ENCODE measurements at places on chromosomes 6 and 20. TPM values are rescaled to one million over a fixed set of nuclear protein-coding genes. Genes with fewer than 3 reads are reported as not detected.

DNA sequence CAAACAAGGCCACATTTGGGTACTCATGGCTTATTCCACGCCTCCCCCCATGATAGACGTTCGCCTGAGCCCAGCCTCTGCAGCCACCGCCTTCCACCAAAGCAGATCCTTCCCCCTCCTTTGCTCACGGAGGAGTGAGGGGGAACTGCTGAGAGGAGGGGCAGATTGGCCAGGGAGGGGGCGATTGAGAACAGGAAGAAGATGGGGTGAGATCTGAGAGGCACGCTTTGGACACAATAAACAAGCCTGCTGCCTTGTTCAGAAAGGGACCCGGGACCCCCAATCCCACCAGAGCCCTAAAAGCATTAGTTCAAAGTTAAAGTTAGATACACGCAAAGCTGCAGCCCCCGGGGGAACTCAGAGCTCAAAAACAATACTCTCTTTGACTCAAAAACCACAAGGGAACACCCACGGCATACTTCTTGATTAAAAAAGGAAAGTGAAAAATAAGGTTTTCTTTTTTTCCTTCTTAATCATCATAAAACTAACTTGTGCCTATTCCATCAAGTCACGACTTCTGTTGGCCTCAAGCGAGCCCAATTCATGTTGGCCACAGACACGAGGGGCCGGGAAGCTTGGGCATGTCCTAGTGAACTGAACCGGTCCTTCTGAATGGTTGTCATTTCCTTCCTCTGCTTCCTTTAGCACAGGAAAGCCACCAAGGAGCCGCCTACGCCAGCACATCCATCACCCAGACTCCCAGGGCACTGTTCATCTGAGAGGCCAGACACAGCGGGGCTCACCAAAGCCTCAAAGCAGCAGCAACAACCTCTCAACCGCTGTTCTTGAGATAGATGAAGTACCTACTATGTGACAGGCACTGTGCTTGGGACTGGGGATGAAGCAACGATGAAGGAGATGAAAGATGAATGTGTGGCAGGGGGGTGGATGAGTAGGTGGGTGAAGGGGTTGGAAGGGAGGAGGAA is 44.7 kb downstream of the NFATC2 start:
- DNase-seq = peak; percentile 83

DNA sequence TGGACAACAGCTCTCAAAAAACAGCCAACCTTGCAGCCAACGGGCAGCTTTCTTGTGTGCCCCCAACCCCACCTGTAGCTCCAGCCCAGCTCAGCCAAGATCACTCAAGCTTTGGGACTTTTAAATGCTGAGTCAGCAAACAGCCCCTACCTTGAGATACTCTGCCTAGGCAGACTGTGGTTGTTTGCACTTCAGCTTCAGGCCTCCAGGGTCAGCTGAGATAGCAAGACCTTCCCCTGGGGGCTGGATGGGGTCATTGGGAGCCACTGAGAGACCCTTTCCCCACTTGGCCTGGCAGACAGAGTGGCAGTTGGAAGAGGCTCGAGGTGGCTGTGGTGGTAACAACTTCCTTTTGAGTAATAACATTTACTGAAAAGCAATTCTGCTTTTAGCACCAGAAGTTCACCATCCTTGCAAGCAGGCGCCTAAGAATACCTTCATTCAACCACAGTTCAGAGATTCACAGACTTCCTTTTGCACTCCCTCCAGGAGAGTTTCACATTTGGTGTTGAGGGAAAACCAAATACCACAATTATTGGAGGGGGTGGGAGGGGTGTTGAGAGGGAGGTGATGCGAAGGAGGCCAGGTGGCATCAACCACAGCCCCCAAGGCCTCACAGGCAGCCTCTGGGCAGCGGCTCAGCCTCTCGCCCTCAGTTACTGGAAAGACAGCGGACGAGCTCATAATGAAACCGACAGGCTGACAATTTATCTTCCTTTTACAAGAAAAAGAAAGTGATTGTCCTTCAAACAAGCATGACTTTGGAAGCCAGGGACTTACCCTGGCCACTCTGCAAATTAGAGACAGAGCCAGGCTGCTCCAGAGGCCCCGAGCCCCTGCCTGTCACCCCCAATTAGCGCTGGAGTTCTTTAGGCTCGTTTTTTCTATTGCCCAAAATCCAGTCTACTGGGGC is 148.1 kb downstream of the CEBPB start:
- no peak for DNase-seq

The TBPL1 gene
- total RNA-seq = 16.5 TPM

DNA sequence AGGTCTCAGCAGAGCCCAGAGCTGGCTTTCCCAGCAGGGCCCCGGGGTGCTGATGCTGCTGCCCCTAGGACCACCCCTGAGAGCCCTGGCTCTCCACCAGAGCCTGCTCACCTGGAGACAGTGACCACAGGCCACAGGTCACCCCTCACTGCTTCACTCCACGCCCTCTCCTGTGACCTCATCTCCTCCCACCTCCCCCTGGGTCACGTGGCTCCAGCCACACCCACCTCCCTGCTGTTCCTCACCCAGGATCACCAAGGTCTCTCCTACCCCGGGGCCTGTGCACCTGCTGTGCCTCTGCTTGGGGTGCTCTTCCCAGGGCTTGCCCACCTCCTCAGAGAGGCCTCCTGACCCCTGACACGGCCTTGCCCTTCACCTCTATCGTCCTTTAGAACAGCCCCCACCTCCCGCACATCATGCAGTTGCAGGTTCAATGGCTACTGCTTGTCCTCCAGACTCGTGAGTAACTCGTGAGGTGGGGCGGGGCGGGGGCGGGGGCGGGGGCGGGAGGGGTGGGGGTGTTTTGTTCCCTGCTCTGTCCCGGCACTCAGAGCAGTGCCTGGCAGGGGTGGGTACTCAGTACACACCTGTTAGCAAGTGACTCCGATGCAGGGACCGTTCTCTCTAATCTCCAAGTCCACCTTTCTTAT is 468.0 kb downstream of the PREX1 start:
- no peak for DNase-seq

- no peak for DNase-seq
These were observed 11.0 kb downstream of the ALDH8A1 start for GRCh38 chr6:134938896-134939295.

DNA sequence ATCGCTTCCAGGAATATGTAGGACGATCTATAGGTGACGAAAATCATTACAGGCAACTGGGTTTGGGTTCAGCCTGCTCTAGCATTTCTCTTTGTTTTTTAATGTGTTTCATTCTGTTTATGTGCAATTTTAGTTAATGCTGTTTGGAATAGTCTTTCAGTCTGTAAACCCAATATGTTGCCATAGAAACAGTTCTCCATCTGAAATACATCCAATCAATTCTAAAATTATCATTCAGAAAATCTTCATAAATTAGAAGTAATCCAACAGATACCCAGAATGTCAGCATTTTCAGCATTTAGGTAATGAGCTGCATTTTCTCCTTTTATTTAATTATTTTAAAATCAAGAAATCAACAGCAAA is 34.8 kb upstream of the COL9A1 start:
- no peak for DNase-seq

- DNase-seq = no peak
These were observed 10.3 kb downstream of the CST3 start for GRCh38 chr20:23627501-23627900.

DNA sequence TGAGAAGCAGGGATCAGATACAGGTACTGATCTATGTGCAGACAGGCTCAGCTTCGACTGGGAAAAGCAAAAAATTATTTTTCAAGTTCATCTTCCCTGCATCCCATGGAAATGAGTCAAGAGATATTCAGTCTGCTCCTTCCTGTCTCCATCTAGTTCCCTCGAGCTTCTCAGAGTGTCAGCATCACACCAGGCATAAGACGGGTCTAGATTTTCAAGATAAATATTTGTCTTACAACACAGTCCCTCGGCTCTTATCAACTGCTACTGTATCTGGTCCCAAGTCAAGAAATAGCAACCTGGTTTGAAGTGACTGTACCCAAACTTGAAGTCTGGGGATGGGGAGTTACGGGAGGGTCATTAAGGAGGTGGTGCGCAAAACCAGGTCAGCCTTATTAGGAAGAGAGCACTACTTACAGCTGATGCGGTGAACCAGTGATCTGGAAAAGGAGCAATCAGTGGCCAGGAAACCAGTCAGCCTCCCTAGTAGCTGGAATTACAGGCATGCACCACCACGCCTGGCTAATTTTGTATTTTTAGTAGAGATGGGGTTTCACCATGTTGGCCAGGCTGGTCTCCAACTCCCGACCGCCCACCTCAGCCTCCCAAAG is 29.7 kb downstream of the ZMYND8 start:
- no peak for DNase-seq

The LTB gene
- total RNA-seq = 1.4 TPM
